ENCODE measurements at places on chromosomes 5 and 9. TPM values are rescaled to one million over a fixed set of nuclear protein-coding genes. Genes with fewer than 3 reads are reported as not detected.

GRCh38 chr5:67004730-67005350 is 191.8 kb downstream of the CD180 start:
- no peak for DNase-seq

- no peak for DNase-seq
These were observed 415.0 kb downstream of the ARHGEF28 start for GRCh38 chr5:74040811-74041491.

DNA sequence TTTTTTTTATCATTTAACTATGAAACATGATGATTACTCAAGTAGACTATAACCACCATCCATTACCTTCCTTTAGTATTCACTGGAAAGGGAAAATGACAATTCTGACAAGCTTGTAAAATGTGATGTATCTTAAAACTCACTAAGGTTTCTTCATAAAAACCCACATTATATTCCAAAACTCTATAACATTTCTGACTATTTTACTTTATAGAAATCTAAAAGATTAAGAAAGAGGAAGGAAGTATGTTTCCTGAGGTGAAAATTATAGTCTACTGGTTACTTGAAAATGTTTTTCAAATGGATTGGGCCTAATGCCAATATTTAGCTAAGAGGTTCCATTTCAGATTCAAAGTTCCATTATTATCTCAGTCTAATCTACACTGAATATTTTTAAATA is 1982.2 kb upstream of the C9orf72 start:
- DNase-seq: no peak

DNA sequence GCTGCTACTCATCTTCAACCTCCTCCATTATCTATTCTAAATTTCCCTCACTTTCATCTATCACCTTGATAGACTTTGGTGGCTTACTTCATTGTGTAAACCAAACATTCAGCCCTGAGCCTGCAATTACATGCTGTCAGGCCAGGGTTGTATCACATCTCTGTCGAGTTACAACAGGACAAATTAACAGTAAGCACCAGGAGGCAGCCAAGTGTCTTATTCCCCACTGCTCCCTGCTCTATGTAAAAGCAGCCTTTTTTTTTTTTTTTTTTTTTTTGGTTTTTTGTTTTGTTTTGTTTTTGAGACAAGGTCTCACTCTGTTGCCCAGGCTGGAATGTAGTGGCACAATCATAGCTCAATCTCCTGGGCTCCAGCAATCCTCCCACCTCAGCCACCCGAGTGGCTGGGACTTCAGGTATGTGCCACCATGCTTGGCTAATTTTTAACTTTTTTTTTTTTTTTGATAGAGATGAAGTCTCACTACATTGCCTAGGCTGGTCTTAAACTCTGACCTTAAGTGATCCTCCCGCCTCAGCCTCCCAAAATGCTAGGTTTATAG is 15.2 kb upstream of the ZCCHC9 start:
- no peak for DNase-seq

DNA sequence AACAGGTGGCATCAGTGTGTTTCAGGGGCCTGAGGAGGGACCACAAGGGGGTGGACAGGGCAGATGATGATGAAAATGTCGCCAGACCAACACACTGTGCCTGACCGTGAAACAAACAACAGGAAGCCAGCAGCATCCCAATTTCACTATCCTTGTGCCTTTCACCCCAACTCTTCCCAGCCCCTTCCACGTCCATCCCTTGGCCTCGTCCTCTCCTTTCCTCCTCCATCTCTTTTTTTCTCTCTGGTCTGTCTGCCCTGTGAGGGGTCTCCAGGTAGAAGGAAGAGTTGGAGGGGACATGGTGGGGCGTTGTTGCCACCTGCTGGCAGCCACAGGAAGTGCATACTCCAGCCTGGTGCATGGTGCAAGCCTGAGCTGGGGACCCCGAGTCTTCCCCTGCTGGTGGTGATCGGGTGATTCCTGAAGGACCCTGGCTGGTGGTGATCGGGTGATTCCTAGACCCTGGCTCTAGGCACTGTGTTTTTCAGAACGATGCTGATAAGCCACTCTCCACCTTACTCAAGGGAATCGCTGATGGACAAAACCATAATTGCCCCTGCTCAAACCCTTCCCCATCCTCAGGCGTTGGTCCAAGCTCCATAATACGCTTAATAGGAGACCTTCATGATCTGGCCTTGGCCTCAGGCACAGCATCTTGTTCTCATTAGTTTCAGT is 21.7 kb upstream of the NSD1 start:
- DNase-seq: peak; percentile 81

DNA sequence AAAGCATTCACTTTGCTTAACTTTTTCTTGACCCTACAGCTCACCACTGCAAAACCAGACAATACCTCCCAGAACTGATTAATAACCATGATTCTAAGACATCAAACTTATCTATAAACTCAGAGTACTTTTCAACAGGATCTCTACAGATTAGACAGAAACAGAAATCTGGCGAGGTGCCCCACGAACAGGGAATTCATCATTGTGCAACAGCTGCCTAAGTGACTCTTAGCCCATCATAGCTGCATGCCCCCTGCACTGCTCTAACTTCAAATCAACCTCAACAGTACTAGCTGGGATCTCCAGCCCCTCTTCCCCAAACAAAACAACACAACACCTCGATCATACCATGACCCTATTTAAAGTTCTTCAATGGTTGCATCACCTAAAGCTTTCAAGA is 16.1 kb upstream of the COL23A1 start:
- DNase-seq: no peak

GRCh38 chr9:122333169-122333808 is 37.5 kb upstream of the PTGS1 start:
- no peak for DNase-seq

GRCh38 chr5:142548739-142549275 is 137.1 kb downstream of the FGF1 start:
- peak; percentile 95 for DNase-seq

DNA sequence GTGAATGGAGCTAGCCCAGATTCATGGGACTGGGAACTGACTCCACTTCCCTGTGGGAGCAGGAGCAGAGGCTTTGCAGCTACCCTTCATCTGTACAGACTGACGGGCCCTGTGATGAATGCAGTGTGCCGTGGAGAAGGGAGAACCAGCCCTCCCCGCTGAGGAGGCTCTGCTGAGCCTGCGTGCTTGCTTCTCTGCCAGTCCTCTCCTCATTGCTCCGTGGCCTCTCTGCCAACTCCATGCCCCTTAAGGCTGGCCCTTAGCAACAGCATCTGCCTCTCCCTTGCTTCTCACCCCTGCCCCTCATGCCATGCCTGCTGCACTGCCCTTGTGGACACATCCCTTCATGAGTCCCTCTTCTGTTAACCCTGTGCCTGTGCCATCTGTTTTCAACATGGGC is 53.6 kb downstream of the GADD45G start:
- no peak for DNase-seq

HTR4 gene
- 0.15 TPM for total RNA-seq
